ENCODE measurements at places on chromosomes 3 and 15. TPM values are rescaled to one million over a fixed set of nuclear protein-coding genes. Genes with fewer than 3 reads are reported as not detected.

DNA sequence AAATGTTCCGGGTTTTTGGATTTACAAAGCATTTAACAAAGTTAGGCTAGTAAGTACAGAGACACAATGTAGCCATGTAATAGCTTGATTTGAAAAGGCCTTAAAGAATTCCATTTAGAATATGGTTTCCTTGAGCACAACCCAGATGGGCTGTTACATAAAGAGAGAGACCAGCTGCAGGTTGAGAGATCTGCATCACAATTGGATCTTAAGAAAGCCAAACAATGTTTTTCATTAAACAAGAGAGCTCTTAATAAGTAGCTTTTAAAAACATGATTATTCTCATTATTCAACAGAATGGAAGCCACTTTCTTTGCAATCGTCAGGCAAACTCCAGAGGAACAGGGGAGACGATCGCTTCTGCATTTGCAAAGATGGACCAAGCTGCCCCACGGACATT is 300.3 kb downstream of the OCA2 start:
- no peaks in the 10 kb centered on the region for H3K27me3 ChIP-seq
- no peaks in the 10 kb centered on the region for H3K36me3 ChIP-seq
- no peaks in the 10 kb centered on the region for H3K4me1 ChIP-seq

GRCh38 chr3:28171962-28172361 is 69.5 kb upstream of the CMC1 start:
- no peak for DNase-seq
- peak overlapping the region; percentile 84 for H3K27ac ChIP-seq
- no peaks in the 10 kb centered on the region for H3K27me3 ChIP-seq

DNA sequence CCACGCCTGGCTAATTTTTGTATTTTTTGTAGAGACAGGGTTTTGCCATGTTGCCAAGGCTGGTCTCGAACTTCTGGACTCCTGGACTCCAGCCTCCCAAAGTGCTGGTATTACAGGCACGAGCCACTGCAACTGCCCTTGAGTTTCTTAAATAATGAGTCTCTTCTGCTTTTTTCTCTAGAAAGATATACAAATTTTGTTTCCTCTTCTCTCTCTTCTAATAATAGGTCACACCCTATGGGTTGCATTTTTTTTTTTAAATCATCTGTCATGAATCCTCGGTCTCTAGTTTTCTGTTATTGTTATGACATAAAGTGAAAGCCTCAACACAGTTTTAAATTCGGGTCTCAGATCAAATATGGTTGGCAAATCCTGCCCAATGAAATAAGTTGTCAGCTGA is 111.2 kb downstream of the IL12A start:
- no peaks in the 10 kb centered on the region for H3K36me3 ChIP-seq
- no peak for DNase-seq
- no peak overlapping the region for H3K4me3 ChIP-seq
- no peak overlapping the region for H3K27ac ChIP-seq
- H3K4me1 ChIP-seq: no peaks in the 10 kb centered on the region

- H3K4me3 ChIP-seq: no peak overlapping the region
- no peak overlapping the region for H3K27ac ChIP-seq
- H3K36me3 ChIP-seq: no peaks in the 10 kb centered on the region
- peaks cover 3% of the 10 kb centered on the region for H3K27me3 ChIP-seq
- DNase-seq: no peak
These were observed 8.9 kb upstream of the COMMD4 start for GRCh38 chr15:75327005-75327404.

GRCh38 chr15:100997442-100997841 is 78.3 kb downstream of the LRRK1 start:
- H3K4me3 ChIP-seq: no peak overlapping the region
- H3K27ac ChIP-seq: no peak overlapping the region
- H3K4me1 ChIP-seq: no peaks in the 10 kb centered on the region
- DNase-seq: no peak

Gene LDHAL6B
- not detected for total RNA-seq

Gene AGTR1
- total RNA-seq: not detected
